Activated T-helper 1 cell treated with anti-CD3 and anti-CD28 coated beads, Interleukin-12 subunit alpha, Interleukin-12 subunit beta, Interleukin-2, Interleukin-4 antibody, amounts not matched to agents 30 ng/mL and 10 ng/mL and 1 ng/mL, durations not matched to agents 14 hours and 24 hours and 36 hours (primary cell): ENCODE measurements at places on chromosomes 11 and 22.

DNA sequence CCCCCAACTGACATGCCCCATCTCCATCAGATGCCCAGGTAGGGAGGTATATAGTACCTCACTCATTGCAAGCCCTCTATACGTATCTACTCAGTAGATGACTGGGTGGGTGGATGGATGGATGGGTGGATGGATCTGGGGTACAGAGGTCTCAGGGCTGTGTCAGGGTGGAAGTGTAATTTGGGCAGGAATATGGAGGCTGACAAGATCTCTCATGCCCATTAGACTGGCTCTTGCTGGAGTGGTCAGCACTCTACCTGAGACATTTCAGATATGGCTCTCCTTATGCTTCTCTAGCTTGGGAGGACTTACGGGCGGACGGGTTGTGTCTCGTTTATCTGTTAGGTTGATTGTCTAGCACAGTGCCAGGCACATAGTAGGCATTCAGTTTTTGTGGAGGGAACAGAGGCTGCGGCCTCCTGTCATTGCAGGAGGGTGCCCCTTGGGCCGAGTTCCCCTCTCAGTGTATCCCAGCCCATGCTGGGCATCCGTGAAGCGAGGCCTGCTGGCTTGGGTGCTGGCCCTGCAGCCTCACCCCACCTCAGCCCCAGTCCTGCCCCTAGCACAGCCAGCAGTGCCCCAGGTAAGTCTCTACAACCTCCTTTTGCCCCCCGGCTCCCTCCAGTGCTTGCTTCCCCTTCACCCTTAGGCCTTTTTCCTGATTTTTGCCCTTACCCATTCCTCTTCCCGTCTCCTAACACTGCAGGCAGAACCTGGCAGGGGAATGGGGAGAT, 13.7 kb downstream of the ROBO3 start:
- no peak for DNase-seq

DNA sequence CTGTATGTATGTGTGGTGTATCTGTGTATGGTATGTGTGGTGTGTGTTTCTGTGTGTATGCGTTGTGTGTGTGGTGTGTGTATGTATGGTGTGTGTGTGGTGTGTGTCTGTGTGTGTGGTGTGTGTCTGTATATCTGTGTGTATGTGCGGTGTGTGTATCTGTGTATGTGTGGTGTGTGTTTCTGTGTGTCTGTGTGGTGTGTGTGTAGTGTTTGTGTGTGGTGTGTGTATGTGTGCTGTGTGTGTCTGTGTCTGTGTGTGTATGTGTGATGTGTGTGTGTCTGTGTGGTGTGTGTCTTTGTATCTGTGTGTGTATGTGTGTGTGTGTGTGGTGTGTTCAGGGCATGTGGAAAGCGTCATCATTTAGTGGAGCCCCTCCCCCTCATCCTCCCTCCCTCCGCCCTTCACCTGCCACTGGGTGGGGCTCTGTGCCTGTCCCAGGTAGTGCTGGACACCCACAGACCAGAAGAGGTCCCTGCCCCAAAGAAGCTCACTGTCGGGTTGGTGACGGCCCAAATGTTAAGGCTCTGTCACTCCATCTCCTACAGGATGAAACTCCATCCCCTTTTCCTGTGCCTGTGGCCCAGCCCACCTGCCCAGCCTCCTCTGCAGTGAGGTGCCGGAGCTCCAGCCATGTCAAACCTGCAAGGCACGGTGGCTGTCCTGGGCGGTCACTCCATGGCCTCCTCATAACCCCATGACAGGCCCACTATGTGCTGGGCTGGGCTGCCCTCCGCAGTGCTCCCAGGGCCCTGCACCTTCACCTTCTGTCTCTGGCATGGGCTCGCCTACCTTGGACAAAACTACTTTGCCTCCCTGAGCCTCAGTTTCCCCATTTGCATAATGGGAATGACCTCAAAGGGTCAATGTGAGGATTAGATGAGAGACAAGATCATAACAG, 23.4 kb upstream of the SHISAL1 start:
- DNase-seq: no peak

DNA sequence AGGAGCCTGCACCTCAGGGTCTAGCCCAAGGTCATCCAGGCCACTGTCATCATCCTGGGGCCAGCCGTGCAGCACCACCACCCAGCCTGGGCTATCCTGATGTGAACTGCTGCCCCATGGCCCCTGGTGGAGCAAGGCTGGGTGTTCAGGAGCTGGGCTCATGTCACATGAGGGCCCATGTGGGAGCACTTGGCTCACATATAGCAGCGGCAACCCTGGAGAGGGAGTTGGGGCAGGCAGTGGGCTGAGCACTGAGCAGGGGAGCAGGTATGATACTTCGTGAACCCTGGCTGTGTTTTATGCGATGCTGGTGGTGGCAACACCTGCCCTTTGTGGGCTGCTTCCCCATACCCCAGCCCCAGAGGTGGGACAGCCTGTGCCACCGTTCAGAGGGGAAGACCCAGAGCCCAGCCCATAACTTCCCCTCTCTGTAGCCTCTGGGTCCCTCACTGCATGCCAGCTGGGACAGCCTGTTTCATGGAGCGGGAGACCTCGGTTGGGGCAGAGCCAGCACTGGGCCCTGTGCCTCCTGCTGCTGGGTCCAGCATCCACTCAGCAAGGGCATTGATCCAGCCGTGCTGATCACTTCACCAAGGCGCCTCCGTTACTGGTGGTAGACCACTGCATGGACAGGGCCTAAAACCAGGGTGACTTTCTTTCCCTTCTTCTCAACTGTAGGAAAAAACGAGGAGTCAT, 62.5 kb upstream of the SUSD2 start:
- DNase-seq: no peak

GRCh38 chr11:128544471-128545051, 42.8 kb downstream of the ETS1 start:
- no peak for DNase-seq

GRCh38 chr11:126884594-126884993, 116.0 kb downstream of the KIRREL3 start:
- DNase-seq: no peak

DNA sequence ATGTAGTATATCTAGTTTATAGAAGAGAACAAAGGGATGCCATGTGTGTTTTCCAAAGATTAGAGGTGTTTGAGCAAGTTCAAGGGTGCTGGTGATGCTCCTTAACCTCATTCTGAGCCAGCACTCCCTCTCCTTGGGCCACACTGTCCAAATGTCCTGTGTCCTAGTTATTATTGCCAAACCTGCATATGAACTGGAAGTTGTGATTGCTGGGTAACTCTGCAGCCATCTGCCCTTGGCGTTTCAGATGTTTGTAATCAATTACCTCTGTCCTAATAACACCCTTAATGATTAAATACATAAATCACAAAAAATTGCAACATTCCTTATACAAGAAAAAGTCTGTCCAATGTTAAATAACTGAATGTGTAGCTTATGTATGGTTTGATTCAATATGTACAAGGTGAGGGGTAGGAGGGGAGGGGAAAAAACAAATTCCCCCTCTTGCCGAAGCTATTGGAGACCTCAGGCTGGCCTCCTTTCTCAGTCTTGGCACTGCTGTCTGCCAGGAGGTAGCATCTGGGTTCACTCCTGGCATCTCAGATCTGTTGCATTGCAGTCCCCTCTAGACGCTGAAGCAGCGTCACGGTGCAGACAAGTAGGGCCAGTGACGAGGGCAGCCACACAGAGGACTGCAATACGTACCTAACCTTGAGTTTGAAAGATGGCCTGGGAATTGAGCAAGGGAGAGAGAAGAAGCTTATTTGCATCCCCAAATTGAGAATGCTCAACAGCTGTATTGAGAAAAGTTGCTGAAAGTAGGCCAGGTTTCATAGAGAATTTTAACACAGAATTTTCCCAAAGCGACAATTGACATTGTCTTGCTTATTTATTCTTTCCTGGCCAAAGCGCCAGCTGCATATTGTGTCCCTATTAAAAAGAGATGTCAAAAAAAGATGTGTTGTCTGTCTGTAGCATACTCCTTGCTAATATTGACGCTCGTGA, 89.6 kb upstream of the ARHGAP32 start:
- no peak for DNase-seq

DNA sequence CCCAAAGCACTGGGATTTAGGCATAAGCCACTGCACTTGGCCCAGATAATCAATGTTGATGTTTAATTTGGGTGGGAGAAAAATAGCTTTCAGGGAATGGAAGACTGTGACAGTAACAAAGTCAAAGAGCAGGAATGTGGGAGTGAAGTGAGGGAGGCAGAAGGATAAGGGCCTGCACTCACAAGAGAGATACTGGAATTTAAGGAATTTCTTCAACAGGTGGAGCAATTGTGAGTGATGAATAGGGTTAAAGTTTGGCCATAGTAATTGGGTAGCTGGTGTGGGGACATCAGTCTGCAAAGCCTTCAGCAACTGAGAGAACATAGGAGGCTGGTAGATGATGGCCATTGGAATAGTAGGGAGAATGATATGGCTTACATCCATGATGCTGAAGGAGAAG, 8.6 kb upstream of the APBB1 start:
- no peak for DNase-seq

DNA sequence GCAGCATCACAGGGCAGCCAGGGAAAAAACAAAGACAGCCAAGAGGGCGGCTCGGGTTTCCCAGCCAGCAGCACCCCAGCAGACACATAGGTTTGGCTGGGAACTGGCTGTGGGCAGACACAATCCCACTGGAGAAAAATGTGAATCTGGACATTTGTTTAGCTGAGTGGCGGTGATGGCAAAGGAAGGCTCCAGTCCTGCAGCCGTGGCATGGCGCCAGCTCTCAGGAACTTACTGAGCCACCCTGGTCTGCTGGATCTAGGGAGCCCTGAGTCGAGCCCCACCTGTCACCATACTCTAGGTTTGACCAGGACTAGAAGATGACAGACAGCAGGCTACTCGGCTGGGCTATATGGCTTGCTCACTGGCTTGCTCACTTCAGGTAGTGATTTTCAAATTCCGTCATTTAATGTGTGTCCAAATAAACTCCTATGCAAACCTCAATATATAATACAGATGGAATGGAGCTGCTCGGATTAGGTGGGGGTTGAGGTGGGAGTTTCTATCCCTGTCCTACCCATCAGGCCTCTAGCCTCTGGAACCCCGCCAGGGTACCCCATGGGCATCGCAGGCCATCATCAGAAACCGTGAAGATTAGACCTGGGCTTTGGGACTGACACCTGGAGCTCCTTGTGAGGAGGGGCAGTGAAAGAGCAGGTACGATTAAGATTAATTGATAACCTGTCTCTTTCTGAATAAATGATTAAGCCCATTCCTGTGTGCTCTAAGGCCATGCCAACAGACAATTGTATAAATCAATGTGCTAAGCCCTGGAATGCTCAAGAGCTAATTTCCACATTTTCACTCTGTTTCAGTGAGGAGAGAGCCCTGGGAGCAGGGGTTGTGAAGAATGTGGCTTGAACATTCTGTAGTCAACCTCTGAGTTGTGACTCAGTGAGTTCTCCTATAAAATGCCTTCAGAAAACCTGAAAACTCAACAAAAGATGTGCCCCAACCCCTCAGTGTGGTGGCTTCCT, 42.5 kb downstream of the GALNT18 start:
- no peak for DNase-seq

DNA sequence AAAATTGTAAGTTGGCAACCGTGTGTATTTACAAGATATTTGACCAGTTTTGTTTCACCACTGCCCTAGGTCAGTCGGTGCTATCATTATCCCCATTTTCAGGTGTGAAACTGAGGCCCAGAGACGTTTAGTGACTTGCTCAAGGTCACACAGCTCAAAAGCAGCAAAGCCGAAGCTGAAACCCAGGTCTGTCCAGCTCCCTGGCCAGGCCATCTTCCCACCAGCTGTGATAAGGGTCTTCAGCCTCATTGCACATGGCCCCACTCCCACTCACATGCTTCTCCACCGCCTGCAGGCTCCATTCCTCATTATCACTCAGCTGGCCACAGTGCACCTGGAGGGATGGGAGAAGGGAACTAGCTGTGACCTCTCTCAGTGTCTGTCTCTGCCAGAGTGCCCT, 83.2 kb downstream of the PDE2A start:
- no peak for DNase-seq

GRCh38 chr11:76023236-76024068, 182.8 kb downstream of the WNT11 start:
- DNase-seq: no peak

GRCh38 chr11:64765851-64766665, 6.3 kb upstream of the PYGM start:
- DNase-seq: no peak

GRCh38 chr11:104652996-104653395, 245.3 kb downstream of the CASP12 start:
- no peak for DNase-seq

DNA sequence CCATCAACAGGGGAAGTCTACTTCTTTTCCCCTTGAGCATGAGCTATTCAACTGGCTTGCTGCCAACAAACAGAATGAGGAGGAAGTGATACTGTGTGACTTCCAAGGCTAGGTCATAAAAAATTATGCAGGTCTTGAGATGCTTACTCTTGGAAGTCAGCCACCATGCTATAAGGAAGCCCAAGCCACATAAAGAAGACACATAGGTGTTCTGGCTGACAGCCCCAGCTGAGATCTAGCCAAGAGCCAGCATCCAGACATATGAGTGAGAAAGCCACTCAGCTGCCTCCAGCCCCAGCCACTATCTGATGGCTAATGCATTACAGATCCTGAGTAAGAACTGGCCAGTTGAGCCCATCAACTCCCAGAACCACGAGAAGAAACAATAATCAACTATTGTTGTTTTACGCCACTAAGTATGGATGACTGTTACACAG, 31.0 kb upstream of the PPP2R1B start:
- DNase-seq: no peak

GRCh38 chr22:39931251-39931650, 28.9 kb upstream of the TMA7B start:
- no peak for DNase-seq

DNA sequence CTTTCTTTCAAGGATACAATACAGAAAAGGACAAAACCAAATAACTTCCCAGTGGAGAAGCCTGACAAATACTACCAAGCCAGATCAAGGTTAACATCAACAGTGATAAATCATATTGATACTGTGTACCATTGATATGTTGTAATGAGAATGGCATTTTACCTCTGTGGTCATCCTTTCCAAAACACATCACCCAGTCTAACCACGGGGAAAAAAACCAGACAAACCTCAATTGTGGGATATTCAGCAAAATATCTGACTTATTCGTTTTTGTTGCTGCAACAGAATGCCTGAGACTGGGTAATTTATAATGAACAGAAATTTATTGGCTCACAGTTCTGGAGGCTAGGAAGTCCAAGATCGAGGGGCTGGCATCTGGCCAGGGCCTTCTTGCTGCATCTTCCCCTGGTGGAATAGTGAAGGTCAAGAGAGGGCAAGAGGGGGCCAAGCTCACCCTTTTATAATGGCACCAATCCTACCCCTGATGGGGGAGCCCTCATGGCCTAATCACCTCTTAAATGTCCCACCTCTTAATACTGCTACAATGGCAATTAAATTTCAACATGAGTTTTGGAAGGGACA, 66.1 kb downstream of the FAM76B start:
- DNase-seq: no peak

- DNase-seq: no peak
These were observed 188.5 kb upstream of the ISX start for GRCh38 chr22:34877506-34877905.
